ENCODE measurements at places on chromosomes 16 and 17.

- no peak for DNase-seq
These were observed 42.5 kb downstream of the PLCG2 start for GRCh38 chr16:81821436-81822128.

DNA sequence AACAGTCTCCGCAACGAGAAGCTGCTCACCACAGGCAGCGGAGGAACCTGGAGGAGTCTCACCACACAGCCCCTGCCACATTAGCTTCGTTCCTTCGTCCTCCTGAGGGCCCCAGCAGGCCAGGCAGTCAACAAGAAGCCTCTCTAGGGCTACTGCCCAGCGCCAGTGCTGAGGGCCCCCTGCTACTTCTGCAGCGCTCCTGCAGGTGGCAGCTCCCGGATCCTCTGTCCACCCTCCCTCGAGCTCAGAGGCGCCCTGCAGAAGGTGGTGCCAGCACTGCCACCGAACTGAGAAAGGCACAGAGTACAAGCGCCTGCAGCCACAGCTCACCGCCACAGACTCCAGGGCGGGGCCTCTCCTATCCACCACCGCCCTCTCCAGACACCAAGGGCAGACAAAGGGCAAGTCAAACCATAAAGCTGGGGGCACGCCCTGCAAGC is 27.3 kb downstream of the KDM8 start:
- DNase-seq: no peak

GRCh38 chr17:55332296-55333041 is 67.7 kb downstream of the HLF start:
- DNase-seq: peak; percentile 16

DNA sequence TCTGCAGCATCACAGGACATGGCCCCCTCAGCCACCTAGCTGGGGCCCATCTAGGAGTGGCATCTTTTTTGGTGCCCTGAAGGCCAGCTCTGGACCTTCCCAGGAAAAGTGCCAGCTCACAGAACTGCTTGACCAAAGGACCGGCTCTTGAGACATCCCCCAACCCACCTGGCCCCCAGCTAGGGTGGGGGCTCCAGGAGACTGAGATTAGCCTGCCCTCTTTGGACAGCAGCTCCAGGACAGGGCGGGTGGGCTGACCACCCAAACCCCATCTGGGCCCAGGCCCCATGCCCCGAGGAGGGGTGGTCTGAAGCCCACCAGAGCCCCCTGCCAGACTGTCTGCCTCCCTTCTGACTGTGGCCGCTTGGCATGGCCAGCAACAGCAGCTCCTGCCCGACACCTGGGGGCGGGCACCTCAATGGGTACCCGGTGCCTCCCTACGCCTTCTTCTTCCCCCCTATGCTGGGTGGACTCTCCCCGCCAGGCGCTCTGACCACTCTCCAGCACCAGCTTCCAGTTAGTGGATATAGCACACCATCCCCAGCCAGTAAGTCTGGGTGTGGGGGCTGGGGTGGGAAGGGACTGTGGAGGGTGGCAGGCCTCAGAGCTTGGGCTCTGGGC is 22.0 kb downstream of the RARA start:
- DNase-seq: no peak

DNA sequence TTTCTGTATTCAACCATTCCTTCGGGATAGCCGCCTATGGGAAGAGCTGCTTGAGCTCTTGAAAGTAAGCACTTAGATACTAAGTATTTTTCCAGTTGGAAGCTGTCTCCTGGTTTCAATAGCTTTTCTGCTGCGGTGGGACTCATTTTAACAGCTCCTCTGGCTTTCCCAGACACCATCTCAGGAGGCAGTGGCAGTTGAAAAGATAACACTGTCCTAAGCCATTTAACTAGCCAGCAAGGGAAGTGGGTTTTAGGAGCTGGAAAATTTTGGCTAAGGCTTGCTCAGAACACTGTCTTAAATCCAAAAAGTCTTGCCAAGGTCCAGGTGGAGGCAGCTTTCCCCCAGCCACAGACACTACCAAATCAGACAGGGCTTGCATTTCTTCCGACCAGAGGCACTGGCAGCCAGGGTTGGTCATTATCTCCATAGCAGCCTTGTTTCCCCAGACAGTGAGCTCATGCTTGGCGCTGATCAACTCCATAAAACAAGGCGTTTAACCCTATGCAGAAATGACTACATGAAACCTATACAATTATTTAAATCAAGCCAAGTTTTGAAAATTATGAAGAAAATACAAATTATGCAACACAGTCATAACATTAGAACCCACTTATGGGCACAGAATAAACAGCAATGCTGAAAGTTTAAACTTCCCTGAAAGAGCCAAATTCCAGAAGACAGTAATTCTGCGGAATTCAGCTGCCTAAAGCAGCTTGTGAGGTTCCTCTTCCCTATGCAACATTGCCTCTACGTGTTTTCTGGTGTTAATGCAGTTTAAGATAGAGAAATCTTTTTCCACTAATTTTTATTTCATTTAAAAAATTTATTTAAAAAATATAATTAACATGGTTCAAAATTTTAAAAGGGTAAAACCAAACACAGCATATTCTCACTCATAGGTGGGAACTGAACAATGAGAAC is 25.0 kb downstream of the GABARAPL2 start:
- DNase-seq: peak; percentile 18

GRCh38 chr16:630815-631405 is at the start of gene WFIKKN1:
TSS of gene WFIKKN1 (plus strand) at chr16:630985. CDS start at chr16:631254, 269 bp downstream.
- DNase-seq: no peak

GRCh38 chr16:87317750-87318644 is 805 bp upstream of the C16orf95 start:
- DNase-seq: peak; percentile 63

DNA sequence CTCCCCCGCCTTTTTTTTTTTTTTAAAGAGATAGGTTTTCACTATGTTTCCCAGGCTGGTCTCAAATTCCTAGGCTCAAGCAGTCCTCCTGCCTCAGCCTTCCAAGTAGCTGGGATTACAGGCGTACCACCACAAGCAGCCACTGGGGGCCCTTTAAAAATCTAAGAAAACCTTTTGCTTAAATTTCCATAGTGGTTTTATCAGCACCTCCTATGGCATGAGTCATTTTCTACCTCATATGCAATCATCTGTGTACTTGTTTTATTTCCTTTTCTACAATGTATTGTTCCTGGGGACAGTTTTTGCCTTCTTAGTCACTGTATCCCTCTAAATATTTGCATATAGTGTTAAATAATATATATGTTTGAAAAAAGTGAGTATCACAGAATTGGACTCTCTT is 29.2 kb downstream of the GNA13 start:
- no peak for DNase-seq

DNA sequence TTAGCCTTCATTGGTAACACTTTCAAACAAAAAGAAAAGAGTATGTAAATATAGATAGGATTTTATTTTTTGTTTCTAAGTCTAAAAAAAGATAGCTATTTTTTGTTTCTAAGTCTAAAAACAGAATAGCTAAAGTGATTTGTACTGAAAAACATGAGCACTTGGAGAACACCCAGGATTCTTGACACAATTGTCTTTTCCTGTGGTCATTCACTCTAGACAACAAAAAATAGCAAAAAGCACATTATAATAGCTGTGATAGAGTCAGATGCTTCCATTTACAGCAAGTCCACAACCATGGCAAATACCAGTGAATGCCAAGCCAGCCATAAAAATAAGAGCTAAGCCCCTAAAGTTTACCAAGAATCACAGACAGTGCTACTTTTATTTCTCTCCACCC is 36.7 kb downstream of the SKAP1 start:
- DNase-seq: no peak

GRCh38 chr16:38941-39892 is 14.2 kb downstream of the POLR3K start:
- no peak for DNase-seq

DNA sequence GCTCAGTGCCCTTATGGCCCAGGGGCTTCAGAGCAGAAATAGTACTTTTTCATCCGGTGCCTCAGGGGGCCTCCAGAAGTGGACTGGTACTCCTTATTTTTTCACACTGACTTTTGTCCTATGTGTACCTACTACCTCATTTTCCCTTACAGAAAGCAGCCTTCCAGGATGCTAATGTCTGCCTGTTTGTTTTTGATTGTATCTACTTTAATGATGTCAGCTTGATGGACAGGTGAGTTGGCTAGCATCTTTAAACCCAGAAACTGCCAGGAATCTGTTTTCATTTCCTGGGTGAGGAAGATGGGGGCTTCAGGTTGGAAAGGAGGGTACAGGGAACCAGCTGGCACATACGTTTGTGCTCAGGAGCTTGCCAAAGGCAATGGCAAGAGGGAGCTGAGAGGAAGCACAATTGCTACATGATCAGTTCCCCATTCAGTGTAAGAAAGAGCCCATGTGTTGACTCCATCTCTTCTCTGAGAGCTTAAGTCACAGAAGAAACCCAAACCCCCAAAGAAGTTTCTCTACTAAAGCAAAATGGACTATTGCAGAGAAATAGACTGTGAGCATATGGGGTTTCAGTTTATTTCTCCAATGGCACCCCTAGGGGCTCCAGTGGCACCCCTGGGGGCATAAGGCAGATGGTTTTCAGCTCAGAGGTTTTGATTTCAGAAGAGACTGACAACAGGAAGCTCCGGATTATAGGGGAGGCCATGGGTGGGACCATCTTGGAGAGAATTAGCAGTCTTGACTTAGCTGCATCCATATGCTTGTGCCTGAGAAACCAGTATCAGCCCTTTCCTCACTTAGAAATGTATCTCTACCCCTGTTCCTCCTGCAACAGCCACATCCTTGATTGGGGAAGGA is 16.3 kb downstream of the LIG3 start:
- no peak for DNase-seq
